Articular chondrocyte of knee joint (primary cell): ENCODE measurements at places on chromosomes 16 and 17. TPM values are rescaled to one million over a fixed set of nuclear protein-coding genes. Genes with fewer than 3 reads are reported as not detected.

SYNGR3 gene
- 0.26 and 0.76 TPM in 2 replicates for total RNA-seq

HBQ1 gene
- total RNA-seq = not detected in 2 replicates

OXLD1 gene
- total RNA-seq = 14.4 and 16.1 TPM in 2 replicates

TPSG1 gene
- total RNA-seq = not detected in 2 replicates

SCARF1 gene
- total RNA-seq = 0.65 and 0.97 TPM in 2 replicates

RNF112 gene
- 2.6 and 3.5 TPM in 2 replicates for total RNA-seq

USP7 gene
- 56.9 and 59.6 TPM in 2 replicates for total RNA-seq

RUNDC3A gene
- total RNA-seq = 0.13 TPM in 1 of 2 replicates, not detected in the other

KREMEN2 gene
- total RNA-seq = not detected in 2 replicates

GPR139 gene
- total RNA-seq = not detected in 2 replicates

KRT40 gene
- total RNA-seq = not detected in 2 replicates

PRSS8 gene
- not detected in 2 replicates for total RNA-seq

STAC2 gene
- 0.32 and 1.0 TPM in 2 replicates for total RNA-seq

MYH3 gene
- total RNA-seq = 0.86 and 1.4 TPM in 2 replicates
